NCI-H1417 (cell line): ENCODE measurements at places on chromosomes 7 and 10.

DNA sequence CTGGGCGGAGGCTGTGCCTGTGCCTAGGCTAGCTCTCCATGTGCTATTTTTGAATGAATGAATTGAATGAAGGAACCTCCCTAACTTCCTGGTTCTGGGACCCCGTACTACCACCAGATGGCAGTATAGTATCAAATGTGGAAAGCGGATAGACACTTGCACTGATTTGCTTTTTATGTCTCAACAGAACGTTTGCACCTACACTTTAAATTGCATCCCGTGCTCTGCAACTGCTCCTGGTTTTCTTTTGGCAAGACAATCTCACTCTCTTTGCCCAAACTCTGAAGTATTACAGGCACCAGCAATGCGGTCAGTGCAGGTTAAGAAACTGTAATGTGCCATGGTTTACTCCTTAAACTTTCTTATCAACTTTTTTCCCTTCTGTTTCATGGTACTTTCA is 6.5 kb downstream of the FZD8 start:
- peak; percentile 68 for DNase-seq

GRCh38 chr7:48390388-48391327 is 219.4 kb downstream of the ABCA13 start:
- no peak for DNase-seq

DNA sequence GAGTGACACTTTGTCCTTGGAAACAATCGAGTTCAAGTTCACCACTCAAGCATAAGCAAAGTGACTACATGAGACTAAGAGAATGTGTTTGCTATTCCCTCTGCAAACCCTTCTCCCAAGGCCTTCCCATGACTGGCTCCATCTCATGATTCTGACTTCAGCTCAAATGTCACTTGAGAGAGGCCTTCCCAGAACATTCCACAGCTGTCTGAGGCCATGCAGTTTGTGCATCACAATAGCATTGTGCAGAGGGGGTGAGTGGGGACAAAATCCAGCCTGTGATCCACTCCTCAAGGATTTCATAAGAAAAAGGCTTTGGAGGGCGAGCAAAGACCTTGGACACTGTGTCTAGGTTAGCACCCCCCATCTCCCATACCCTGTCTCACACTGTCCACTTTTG is 6.9 kb upstream of the LRMDA start:
- DNase-seq = no peak

DNA sequence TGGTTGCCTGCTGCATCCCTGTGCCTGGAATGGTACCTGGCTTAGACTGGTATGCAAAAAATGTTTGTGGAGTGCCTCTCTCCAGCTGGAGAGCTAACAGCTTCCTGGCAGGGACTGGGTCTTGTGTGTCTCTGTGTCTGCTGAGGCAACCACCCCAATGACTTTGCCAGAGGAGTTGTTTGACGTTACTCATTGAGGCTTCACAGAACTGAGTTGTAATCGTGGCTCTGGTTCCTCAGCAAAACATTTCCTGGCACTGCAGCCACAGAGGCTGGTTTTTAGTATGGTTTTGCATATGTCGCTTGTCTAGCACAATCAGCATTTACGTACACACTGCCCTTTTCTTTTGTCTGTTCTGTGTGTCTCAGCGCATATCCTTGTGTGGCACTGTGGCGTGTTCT is 7.5 kb downstream of the ZNF282 start:
- DNase-seq = no peak

DNA sequence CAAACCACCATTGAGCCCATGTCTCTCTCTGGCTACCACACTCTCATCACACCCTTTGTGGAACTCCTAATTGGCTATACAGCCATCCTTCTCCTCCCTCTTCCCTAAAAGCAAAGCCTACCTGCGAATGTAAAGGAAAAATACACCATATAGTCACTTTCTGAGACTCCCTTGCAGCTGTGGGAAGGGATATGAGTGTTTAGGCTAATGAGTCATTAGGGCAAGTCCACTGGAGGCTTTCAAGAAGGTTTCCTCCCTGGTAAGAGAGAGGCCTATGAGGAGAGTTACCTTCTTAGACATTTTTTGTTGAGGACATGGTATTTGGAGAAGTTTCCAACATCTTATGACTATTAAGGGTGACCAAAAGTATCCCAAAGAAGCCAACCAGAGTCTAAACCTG is 4.1 kb upstream of the TMEM243 start:
- no peak for DNase-seq

DNA sequence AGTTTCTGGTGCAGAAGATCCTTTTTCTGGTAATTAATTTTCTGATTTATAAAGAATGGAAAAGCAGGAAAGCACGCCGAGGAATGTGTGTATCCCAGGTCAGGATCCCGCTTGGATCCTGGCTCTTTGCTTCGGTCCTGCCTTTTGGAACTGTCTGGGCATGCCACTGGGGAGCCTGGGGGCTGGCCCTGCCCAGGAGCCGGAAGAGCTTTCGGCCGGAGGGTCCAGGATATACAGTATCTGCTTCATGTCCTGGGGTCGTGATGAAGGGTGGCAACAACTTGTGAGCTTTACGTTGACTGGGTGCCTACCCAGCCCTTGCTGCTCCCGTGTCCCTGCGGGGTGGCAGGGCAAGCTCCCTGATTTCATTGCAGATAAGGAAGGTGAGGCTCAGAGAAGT is 2.4 kb downstream of the SH2D4B start:
- no peak for DNase-seq

DNA sequence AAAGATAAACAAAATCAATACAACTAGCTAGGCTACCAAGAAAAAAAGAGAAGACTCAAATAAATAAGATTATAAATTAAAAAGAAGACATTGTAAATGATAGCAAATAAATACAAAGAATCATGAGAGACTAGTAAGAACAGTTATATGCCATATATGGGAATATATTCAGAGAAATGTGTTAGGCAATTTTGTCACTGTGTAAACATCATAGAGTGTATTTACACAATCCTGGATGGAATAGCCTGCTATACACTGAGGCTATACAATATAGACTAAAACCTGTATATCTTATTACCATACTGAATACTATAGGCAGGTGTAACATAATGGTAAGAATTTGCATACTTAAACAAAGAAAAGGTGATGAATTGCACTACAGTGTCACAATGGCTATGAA is 717.4 kb downstream of the PARD3 start:
- no peak for DNase-seq
